Heart right ventricle (tissue), 16 donors: ENCODE measurements at places on chromosomes 11 and 22.

DNA sequence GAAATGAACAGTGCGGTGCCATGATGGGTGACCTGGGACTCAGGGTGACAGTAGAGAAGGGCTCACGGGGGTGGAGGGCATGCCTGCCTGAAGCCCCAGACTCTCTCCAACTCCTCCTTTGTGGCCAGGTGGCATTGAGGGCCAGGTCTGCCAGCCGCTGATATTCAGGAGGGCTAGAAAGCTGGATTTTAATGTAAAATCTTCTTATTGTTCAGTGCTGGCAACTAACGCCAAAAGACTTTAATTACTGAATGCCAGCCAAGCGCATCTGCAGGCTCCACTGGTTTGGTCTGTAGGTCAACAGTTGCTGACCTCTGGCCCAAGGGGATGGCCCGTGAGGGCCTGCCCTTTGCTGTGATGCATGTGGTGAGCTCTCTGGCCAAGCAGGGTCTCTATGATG, 10.3 kb downstream of the MRGPRG start:
- DNase-seq: no peak
- no peak overlapping the region for H3K4me3 ChIP-seq
- no peaks in the 10 kb centered on the region for H3K27me3 ChIP-seq
- H3K36me3 ChIP-seq: no peaks in the 10 kb centered on the region
- H3K27ac ChIP-seq: no peak overlapping the region

GRCh38 chr22:41841085-41841712, 8.3 kb downstream of the SREBF2 start:
- H3K4me3 ChIP-seq: no peak overlapping the region
- no peak overlapping the region for H3K27ac ChIP-seq
- DNase-seq: no peak
- no peaks in the 10 kb centered on the region for H3K27me3 ChIP-seq
- peaks cover 20% of the 10 kb centered on the region for H3K4me1 ChIP-seq

DNA sequence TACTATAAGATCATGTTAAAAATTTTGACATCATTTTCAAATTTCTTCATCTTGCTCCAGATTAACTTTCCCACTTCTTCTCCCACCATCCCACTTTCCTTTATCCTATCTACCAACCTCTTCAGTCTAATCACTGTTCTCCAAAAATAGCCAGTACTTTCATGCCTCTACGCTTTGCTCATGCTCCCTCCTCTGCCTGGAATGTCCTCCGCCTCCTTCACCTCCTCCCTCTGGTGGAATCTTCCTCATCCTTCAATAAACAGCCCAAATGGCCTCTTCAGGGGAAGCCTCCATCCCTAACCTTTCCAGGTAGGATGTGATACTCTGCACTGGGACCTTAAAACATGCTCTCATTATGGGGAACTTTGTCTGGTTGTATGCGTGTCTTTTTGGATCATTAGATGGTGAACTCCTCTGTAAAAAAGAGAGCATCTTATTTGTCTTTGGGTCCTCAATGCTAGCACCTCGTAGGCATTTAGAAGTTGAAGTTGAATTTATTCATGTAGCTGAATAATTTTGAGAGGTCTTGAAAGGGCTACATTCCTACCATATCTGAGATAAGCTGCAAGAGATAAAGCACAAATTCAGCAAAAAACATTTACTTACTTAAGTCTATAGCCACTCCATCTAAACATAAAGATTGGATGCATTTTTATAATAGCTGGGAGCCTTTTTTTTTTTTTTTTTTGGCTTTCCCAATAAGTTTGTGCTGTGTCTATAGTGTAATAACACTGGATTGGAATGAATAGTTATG, 8.0 kb upstream of the CSRP3 start:
- H3K27ac ChIP-seq: peak overlapping the region; percentile 87
- peak overlapping the region; percentile 34 for H3K4me3 ChIP-seq
- no peaks in the 10 kb centered on the region for H3K27me3 ChIP-seq

GRCh38 chr11:124518989-124519451, 24.4 kb downstream of the OR8B12 start:
- no peak overlapping the region for H3K27ac ChIP-seq
- peaks cover 7% of the 10 kb centered on the region for H3K27me3 ChIP-seq
- H3K4me3 ChIP-seq: no peak overlapping the region
- peaks cover 10% of the 10 kb centered on the region for H3K4me1 ChIP-seq

DNA sequence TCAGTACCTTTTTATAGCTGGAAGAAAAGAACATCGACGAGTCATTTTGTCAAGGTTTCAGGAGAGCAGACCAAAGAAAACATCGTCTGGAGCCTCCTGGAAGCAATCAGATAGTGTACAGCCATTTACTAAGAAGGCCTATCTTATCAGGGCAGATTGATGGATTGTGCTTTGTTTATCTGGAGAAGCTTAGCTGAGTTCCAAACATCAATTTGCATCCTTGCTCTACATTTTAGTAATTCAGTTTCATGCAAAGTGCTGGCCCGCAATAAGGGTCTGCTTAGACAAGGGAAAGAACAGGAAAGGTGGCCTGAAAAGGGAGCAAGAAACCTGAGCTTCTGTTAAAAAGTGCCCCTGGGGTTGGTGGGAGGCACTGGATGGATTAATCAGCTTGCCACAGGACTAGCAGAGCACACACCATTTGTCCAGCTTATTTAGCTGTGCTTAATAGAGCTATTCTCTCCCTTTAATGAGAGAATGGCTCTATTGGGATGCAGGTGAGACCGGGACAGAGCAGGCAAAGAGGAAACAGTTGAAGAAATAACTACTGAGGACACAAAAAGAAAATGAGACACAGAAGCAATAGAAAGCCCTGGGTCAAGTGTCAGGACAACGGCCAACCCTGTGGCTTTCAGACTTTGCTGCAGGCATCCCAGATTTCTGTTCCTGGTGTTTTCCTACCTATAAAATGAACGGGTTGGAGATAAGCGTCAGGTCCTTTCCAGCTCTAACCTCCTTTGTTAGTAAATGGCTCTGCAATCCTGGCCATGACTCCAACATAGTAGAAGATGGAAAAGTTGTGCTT, 122.1 kb upstream of the TTC12 start:
- H3K4me1 ChIP-seq: peaks cover 55% of the 10 kb centered on the region
- H3K27ac ChIP-seq: no peak overlapping the region
- no peaks in the 10 kb centered on the region for H3K36me3 ChIP-seq
- no peaks in the 10 kb centered on the region for H3K27me3 ChIP-seq

DNA sequence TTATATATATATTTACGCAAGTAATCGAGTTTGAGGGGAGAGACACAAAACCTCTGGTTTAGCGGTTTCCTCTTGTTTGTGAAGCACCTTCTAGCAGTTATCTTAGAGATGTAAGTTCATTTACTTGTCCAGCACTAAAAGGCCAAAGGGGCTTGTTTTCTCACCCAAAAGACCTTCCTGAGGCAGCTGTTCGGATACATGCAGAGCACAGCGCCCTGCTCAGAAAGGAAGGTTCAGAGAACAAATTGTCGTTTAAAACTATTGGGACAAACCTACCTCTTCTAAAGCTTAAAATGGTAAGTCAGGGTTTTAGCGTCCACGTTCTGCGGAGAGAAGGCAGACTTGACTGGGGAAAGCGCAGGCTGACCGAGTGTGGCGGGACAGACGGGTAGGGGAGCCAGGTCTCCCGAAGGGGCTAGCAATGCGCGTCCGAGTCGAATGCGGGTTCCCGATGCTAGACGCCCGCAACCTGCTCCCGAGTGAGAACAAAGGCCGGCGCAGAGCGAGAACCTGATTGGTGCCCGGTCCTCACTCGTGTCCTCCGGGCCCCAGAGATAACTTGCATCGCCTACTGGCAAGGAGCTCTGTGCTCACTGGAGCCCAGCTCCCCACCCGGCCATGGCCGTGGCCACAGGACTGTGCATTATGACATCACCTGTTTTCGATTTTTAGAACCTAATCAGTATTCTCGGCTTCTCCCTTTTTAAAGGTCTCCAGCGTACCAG, 1.0 kb upstream of the SESN3 start:
- peak overlapping the region; percentile 74 for H3K27ac ChIP-seq
- no peaks in the 10 kb centered on the region for H3K36me3 ChIP-seq
- H3K4me3 ChIP-seq: peak overlapping the region; percentile 94
- peaks cover 37% of the 10 kb centered on the region for H3K4me1 ChIP-seq

DNA sequence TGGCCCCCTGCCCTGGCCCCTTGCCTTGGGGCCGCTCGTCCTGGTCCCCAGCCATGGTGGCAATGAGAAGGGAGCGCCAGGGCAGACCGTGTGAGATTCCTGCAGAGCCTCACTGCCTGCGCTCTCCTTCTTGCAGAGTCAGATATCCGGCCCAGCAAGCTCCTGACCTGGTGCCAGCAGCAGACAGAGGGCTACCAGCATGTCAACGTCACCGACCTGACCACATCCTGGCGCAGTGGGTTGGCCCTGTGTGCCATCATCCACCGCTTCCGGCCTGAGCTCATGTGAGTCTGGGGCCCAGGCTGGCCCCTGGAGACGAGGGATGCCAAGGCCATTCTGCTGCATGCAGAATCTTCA, 114.1 kb downstream of the MICAL2 start:
- no peak overlapping the region for H3K27ac ChIP-seq
- no peaks in the 10 kb centered on the region for H3K27me3 ChIP-seq
- H3K4me1 ChIP-seq: peaks cover 48% of the 10 kb centered on the region
- peaks cover 4% of the 10 kb centered on the region for H3K36me3 ChIP-seq
- no peak overlapping the region for H3K4me3 ChIP-seq

DNA sequence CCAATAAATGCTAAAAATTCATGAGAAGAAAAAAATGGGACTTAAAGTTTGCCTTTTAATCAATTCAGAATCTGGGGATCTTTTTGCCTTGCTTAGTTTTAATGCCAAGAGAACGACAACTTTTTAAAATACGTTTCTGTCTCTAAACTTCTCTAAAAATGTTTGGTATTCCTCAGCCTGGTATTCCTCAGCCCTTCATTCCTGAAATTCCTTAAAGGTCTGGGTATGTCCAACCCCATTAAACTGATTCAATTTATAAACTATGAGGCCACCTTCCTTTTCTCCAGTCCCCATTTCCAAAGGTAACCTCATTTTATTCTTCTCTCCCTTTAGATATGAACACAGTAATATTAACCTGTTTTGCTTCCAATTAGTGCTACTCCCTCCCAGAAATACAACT, 16.6 kb downstream of the POLA2 start:
- peaks cover 45% of the 10 kb centered on the region for H3K4me1 ChIP-seq
- DNase-seq: no peak
- no peak overlapping the region for H3K27ac ChIP-seq
- no peak overlapping the region for H3K4me3 ChIP-seq
- H3K36me3 ChIP-seq: no peaks in the 10 kb centered on the region

DNA sequence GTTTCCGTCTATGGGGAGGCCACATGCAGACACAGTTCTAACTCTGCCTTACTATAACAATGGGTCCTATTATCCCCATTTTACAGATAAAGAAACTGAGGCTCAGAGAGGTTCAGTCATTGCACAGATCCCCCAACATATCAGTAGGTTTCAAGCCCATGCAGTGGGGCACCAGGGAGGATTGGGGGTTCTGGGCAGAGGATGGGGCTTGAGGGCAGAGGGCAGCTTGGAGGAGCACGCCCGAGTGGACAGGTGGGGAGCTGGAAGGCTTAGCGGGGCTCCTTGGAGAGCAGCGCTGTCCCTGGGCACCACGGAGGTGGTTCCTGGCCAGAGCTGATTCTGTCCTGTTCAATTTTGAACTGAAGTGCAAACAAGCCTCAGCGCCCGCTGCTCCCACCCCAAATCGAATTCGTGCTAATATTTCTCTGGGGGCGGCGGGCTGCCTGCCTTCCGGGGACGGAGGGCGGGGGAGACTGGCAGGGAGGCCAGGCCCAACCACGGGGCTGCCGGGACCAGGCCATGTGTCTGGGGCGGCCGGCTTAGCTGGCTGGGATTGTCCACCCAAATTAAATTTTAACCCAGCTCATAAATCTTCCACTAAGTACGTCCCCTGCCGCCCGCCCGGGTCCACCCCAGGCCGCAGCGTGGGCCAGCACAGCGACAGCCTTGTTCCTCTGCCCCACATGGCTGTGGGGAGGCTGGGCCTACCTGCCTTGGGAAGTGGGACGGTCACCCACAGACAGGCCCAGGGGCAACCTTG, 49.4 kb downstream of the FLRT1 start:
- H3K36me3 ChIP-seq: no peaks in the 10 kb centered on the region
- no peak for DNase-seq
- no peak overlapping the region for H3K27ac ChIP-seq
- H3K27me3 ChIP-seq: no peaks in the 10 kb centered on the region

GRCh38 chr11:8732748-8733241, 50.2 kb downstream of the RPL27A start:
- no peaks in the 10 kb centered on the region for H3K27me3 ChIP-seq
- H3K4me1 ChIP-seq: peaks cover 46% of the 10 kb centered on the region
- H3K27ac ChIP-seq: peak overlapping the region; percentile 84
- no peaks in the 10 kb centered on the region for H3K36me3 ChIP-seq
- H3K4me3 ChIP-seq: no peak overlapping the region
- peak; percentile 73 for DNase-seq

DNA sequence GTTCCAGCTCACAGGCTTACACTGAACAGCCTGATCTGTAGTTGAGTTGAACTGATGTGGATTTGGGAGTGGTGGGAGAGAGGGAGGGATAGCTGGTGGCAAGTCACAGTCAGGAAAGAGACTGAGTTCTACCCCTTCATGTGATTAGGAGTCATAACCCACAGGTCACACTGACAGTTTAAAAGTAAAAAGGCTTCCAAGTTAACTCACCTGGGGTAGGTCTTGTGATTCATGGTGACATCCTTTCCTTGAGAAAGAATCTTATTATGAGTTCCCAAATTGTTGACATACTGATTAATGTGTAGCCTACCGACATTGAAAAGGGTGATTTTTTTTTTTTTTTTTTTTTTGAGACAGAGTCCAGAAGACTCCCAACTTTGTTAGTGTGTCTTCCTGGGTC, 5.4 kb downstream of the IZUMO1R start:
- no peaks in the 10 kb centered on the region for H3K27me3 ChIP-seq
- H3K4me1 ChIP-seq: peaks cover 7% of the 10 kb centered on the region
- H3K4me3 ChIP-seq: no peak overlapping the region
- DNase-seq: no peak

- no peaks in the 10 kb centered on the region for H3K36me3 ChIP-seq
- H3K4me3 ChIP-seq: no peak overlapping the region
- H3K4me1 ChIP-seq: peaks cover 12% of the 10 kb centered on the region
- DNase-seq: no peak
Observed at GRCh38 chr11:118102721-118103261, 16.0 kb upstream of the SMIM35 start.

GRCh38 chr22:36228944-36229343, 10.4 kb downstream of the APOL2 start:
- peaks cover 9% of the 10 kb centered on the region for H3K36me3 ChIP-seq
- H3K27ac ChIP-seq: no peak overlapping the region
- DNase-seq: no peak
- H3K4me1 ChIP-seq: peaks cover 7% of the 10 kb centered on the region
- no peak overlapping the region for H3K4me3 ChIP-seq
- H3K27me3 ChIP-seq: no peaks in the 10 kb centered on the region

DNA sequence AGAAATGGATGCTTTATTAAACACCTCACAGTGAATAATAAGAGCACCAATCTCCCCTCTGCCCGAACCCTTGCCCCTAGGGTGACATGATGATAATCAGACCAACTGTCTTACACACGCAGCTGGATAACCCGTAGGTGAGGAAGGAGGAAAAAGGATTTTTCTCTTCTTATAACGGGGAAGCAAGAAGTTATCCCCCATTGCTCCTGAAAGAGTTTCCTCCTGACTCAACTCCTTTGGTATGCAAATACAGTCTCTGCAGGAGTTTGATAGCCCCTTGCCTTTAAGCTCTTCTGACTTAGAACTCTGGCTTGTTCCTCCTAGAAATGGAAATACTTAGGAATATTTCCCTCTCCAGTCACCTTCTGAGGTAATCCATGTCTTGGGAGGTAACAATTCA, 455.8 kb downstream of the TMEM135 start:
- H3K4me1 ChIP-seq: no peaks in the 10 kb centered on the region
- DNase-seq: no peak
- no peaks in the 10 kb centered on the region for H3K36me3 ChIP-seq
- H3K4me3 ChIP-seq: no peak overlapping the region
- no peaks in the 10 kb centered on the region for H3K27me3 ChIP-seq
